Activated CD8-positive, alpha-beta T cell treated with anti-CD3 and anti-CD28 coated beads, Interleukin-2, amount 10 ng/mL, durations not matched to agents 7 days and 5 days (primary cell): ENCODE measurements at places on chromosomes 11 and 22. TPM values are rescaled to one million over a fixed set of nuclear protein-coding genes. Genes with fewer than 3 reads are reported as not detected.

DNA sequence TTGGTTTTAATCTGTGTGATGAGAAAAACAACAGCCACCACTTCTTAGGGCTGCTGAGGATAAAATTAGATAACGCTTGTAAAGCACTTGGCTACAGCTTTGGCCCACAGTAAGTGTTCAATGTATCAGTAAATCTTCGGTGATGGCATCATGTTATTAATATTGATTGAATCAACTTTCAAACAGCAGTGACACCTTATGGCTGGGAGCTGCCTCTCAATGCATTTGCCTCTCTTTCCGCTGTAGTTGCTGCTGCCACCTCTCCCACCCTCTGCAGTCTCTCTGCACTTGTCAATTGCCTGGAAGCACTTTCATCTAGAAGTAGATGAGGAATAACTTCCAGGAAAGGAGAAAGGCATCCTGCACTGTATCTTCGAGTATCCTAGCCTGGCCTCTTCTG is 491.1 kb downstream of the OPCML start:
- no peak for DNase-seq

DNA sequence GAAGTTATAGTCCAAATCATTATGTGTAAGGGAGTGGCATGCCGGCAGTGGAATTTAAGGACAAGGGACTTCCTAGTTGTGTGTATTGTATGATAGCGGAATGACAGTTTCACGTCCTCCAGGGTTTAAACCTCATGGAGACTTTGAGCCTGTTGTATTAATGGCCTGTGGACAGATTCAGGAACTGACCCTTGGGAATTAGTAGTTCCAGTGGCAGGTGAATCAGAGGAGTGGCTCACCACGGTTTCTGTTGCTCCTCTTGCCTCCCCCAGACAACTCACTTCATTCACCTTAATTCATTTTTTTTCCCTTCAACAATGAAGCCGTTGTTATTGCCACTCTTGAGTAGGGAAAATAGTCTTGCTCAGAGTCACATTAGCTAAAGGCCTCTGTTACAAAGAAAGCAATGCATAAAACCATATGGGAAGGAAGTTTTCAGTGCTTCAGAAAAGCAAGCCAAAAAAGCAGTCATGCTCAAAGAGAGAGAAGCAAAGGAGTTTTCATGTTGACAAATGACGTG is 22.6 kb downstream of the AMOTL1 start:
- DNase-seq, result no peak

ACR gene
- total RNA-seq, result not detected

PACSIN3 gene
- 2.0 TPM for total RNA-seq
